ENCODE measurements at places on chromosomes 1 and 21.

DNA sequence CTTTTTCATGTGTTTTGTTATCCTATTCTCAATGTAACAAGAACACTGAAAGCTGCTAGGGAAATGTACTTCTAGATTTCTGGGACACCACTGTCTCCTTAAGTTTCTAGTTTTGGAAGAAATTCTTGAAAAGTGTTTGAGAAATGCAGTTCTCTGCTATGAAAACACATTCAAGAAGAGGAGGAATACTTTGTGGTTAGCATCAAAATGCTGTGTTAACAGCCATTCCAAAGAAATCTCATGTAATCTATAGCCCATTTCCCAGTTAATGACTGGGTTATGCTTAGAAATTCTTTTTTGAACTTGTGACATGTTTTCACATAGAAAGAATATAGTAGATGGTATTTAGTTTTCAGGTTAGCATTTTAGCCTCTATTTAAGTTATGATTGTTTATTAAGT is 6.0 kb downstream of the RAVER2 start:
- no peak for DNase-seq

- no peak for DNase-seq
Measured at GRCh38 chr1:74674278-74675048, 871 bp upstream of the ERICH3 start.

GRCh38 chr1:43881415-43881814 is 52.2 kb upstream of the ARTN start:
- DNase-seq = no peak

DNA sequence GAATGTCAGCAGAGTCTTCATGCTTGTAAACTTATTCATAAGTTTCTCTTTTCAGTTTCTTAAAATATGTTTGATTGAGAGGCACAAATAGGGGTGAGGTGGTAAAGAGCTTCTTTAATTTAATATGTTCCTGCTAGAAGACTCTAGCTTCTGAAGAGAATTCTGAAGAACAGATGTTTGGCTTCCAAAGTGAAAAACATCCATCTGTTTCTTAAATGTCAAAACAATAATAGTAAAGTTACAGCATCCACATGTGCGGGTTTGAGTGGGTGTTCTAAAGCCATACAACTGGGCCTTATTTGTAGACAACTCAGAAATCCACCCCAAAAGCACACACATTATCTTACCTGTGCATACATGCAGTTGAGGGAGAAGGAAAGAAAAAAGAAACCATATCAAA is 144.0 kb upstream of the ADGRL4 start:
- DNase-seq = no peak

GRCh38 chr21:42595283-42596187 is 57.9 kb upstream of the PDE9A start:
- no peak for DNase-seq

GRCh38 chr1:198669023-198669698 is 30.3 kb downstream of the PTPRC start:
- peak; percentile 46 for DNase-seq

DNA sequence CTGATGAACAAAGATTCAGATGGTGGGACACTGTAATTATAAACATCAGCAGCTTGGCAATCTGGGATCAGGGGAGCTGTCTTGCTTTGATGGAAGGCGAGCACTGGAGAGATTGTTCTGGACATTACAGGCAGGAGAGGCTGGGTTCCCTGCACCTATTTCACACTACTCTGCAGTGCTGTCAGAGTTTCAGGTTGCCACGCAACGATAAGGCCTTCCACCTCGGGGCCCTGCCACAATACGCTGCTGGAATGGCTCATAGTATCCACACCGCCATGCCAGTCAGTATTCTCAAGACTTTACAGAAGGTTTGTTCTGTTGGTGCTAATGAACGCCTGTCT is 96.8 kb downstream of the GLIS1 start:
- DNase-seq = no peak

DNA sequence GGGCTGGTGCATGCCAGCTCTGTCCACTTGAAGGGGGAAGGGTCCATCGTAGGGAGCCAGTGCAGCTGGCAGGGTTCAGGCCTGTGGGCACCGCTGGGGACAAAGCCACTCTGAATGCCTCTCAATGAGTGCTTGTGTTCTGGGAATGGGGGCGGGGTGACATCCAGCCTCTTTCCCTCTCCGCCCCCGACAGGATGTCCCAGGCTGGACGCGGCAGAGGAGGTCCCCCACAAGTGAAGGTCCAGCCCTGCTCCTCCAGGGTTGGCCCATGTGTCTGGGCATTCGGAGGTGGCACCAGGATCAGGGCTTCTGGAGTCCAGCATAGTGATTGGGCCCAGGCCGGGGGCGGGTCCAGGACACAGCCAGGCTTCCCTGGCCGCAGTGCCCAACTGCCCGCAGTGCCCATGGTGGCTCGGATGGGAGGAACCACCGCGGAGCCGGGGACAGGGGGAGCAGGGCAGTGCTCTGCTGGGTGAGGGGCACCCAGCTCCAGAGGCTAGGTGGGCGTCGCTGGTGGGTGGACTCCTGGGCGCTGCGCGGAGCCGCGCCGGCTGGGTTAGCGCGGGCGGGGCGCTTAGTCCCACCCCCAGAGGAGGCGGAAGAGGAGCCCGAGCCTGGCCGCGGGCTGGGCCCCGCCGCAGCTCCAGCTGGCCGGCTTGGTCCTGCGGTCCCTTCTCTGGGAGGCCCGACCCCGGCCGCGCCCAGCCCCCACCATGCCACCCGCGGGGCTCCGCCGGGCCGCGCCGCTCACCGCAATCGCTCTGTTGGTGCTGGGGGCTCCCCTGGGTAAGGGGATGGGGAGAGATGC is at the start of gene SHISA4:
Gene SHISA4 (plus strand): TSS at position 617 of the 808 bp plus-strand sequence. CDS start 97 bp downstream, at position 714.
- DNase-seq = no peak

DNA sequence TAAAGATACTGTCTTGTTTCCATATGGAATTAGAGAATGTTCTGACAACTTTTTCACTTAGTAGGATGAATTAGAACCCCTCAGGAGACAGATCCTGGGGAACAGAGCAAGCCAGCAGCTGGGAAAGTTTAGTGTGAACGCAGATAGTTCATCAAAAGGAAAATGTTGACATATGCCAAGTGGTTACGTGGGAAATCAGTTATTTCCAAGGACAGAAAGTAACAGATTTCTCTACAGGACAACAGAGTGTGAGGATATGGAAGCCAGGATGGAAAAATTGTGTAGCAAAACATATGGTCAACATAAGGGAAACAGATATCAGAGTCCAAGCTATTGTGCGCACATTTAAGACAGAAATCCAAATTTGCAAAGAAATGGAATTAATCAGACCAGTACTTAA is 419.5 kb downstream of the LRRIQ3 start:
- DNase-seq = no peak

DNA sequence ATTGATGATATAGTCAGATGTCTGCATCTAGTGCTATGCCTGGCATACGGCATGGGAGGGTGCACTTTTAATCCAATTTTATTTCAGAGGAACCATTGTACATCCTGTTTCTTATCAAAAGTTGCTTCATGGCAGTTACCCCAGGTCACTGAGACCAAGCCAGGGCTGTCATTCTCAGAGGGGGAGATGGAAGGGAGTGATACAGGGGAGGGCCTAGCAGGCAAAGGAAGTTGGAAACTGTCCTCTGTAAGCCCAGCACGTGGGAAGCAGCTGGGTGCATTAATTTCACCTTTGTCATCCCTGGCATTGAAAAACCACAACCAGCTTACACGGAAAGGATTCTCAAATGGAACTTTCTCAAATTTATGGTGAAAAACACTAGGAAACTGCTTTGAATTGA is 458.7 kb upstream of the ADAMTS5 start:
- DNase-seq = no peak

GRCh38 chr1:107687849-107688753 is 276.9 kb downstream of the VAV3 start:
- DNase-seq = no peak

DNA sequence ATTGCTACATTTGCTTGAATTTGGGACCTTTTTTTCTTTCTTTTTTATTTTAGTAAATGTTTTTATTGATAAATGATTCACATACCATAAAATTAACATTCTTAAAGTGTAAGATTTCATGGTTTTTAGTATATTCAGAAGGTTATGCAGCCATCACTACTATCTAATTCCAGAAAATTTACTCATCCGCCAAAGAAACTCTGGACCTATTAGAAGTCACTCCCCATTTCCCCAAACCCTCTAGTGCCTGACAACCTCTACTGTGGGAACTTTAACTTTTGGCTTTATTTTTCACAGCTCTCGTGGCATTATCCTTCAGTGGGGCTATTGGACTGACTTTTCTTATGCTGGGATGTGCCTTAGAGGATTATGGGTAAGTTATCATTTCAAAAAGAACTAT is 4.5 kb downstream of the LEPR start:
- no peak for DNase-seq

GRCh38 chr1:56063461-56063860 is 515.9 kb downstream of the PLPP3 start:
- DNase-seq = no peak

DNA sequence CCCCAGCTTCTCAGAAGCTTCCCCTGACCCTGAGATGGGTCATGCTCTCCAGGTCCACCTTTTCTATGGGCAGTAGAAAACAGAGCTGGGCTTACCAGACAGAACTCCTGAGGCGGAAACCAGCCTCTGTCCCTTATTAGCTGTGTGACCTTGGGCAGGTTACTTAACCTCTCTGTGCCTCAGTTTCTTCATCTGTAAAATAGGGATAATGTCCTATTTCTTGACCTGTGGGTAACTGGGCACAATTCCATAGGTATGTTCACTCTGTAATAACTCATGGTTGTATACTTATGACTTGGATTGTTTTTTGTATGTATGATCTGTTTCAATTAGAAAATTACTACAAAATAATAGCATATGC is 57.1 kb upstream of the EDN2 start:
- DNase-seq = no peak

GRCh38 chr1:94817712-94818111 is 2.4 kb upstream of the SLC44A3 start:
- no peak for DNase-seq

DNA sequence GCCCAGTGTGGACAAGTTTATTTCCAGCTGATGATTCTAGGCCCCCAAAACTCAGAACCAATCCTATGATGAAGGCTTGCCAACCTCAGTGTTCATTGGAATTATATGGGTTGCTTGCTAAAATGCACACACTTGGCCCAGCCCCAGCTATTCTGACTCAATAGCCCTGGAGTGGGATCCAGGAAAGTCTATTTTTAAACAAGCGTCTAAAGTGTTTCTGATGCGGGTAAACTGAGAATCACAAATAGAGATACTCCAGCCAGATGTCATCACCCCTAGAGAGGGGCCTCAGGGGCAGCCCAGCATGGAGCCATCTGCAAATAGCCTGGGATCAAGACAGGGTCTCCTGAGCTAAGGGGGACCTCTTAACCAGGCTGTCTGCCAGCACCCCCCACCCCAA is 46.0 kb downstream of the PKP1 start:
- DNase-seq = no peak

DNA sequence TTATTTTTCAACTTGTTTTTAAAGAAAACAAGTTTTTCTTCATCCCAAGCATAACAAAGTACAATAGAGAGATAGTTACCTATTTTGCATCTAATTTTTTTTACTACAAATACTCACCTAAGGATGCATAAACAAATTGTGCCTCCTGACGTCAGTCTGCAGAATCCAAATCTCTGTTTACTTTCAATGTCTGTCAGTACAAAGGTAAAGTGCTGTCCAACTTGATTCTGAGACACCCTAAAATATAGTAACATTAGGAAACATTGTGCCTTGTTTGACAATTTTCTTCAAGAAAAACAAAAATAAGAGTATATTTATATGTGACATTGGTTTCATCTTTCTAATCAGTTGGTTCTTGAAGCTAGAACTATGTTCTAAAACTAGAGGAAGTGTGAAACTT is 103.4 kb downstream of the DENND1B start:
- DNase-seq = no peak

DNA sequence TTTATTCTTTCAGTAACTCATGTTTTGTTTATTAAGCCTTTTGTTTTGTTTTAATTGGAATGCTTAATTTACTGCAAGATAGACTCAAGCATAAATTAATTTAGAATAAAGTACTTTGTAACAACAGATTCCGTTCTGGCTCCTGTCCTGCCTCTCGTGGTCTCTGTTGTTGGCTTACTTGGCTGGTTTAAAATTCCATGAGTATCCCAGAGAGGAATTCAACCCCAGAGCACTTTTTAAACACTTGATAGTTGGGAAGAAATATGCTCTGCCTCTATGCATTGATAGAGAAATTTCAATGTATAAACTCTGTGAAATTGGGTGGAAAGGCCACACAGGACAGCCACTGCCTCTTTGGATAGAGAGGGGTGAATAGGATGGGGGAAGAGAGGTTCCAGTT is 89.7 kb downstream of the ATP5PO start:
- DNase-seq = no peak

DNA sequence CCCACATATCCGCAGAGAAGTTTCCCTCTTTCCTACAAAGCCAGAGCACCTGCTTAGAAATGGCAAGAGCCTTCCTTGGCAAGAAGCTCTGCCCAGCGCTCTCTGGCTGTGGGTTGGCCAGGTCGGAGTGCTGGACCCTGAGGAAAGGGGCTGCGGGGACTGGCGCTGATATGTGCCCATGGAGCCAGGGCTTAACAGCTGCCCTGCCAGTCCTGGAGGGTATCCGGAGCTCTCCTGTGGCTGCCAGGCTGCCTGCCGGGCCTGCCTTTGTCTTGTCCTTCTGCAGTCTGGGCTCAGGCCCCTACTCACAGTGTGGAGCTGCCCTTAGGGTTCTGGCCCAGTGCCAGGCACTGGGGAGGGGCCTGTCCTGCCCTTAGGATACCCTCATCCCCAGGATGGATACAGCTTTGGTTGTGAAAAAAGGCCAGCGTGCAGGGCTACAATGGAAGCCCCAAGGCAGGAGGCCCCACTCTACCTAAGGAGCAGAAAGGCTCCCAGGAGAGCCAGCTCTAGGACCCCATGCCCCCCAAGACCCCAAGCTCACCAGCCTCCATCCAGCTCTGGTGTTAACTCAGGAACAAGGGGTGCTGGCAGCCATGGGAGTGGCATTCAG is 43.4 kb downstream of the KIAA1614 start:
- no peak for DNase-seq

- no peak for DNase-seq
Measured at GRCh38 chr1:165143437-165144065, 213.0 kb downstream of the LMX1A start.

DNA sequence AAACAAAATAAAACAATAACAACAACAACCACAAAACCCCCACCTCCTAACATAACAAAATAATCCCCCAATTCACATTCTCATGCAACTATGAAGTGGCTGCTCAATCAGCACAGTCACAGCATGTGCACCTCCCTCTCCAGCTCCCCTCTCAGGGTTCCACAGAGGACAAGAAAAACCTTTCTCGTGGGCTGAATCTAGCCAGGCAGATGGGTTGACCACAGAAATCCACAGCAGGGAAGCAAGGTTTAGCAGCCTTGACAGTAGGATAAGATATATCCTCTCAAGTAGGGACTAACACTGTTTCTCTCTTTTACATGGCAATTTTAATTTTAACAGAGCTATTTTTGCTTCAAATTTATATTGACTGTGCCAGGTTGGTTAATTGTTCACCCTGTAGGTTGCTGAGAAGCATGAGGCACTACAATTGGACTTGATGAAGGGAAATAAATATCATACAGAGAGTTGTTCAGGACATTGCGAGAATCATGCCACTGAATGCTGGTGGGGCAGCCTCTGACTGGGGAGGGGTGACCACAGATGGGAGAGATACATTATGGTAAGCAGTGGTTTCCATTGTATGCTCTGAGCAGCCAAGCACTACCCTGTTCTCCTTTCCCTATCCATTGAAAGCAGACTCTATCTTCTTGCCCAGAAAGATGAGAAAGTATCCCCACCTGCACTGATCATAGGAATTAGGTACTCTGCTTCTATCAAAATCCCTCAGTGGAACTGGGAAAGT is 535.1 kb downstream of the DPYD start:
- no peak for DNase-seq

Data from T-helper 22 cell (primary cell).